NCI-H1417 treated with DMSO at 0.1 percent for 48 hours (cell line): ENCODE measurements at places on chromosomes 3 and 15.

GRCh38 chr3:49812916-49813496 is 747 bp downstream of the UBA7 start:
- no peak for DNase-seq

DNA sequence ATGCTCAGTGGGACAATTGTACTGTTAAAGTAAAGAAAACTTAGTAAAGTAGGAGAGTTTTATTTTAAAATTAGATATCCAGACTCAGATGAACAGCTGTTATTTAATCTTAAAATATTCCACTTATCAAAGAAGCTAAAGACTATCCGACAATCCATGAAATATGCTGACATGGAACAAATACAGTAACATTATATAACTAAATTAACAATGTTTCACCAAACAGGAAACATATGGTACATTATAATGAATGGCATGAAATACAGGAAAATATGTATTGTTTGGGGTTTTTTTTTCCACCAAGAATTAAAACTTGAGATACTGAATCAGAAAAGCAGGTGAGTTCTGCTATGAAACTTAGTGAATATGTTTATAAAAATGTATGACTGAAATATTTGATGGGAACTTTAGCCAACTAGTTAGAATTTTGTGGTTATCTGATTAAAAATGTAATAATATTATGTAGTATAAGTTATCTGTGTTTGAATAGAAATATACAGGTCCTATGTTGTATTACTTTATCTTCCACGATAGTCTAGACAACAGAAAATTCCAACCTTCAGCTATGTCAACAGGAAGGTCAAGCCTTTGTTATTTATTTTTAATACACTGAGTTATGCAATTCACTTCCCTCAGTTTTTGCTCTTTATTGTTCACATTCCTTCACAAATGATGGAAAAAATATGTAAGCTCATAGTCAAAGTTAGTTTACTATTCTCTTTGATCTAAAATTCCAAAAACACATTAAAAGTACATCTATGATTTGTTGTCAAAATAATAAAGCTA is 72.7 kb downstream of the UACA start:
- DNase-seq: no peak

DNA sequence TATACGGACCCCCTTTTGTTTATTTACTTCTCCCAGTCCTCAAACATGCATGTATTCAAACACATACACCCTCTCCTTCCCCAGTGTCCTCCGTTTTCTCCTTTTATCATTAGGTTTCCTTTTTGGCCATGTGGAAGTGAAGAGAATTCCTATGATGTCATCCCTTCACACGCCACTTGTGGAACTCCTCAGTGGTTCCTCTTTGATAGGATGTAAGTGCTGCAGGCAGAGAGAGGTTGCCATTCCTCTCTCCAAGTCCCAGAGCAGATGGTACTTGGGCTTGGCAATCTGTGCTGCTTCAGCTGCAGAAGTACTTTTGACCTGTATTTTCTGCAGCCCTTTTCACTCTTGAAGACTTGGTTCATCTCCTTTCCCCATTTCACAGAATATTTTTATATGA is 32.9 kb upstream of the CRTC3 start:
- no peak for DNase-seq

GRCh38 chr3:147161833-147162232 is 244.5 kb downstream of the ZIC4 start:
- DNase-seq: no peak

DNA sequence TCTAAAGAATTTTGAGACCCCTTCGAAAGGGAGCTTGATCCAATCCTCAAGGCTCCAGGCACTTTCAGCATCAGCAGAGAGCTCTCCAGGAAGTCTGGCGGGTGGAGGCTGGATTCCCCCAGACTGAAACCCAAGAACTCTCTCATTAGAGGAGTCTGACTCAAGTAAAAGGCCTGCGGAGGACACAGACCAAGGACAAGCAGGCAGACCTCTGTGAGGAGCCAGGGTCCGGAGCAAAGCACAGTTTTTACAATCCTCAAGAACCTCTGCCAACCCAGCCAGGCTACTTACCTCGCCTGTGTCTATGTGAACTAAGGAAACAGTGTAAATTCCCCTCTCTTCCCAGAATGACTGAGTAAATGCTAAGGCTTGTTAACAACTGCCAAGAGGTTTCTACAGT is 86.2 kb downstream of the FBN1 start:
- no peak for DNase-seq

- DNase-seq: no peak
Measured at GRCh38 chr3:158105119-158105709, 1.0 kb downstream of the SHOX2 start.
